ENCODE measurements at places on chromosomes 6 and 20.
A peak's percentile ranks its signal among the peaks of the same experiment; 100 is the strongest.

- no peak for DNase-seq
These were observed 334.3 kb downstream of the ZFAND3 start for GRCh38 chr6:38153798-38154345.

GRCh38 chr20:12763406-12763805, 245.4 kb upstream of the SPTLC3 start:
- no peak for DNase-seq

DNA sequence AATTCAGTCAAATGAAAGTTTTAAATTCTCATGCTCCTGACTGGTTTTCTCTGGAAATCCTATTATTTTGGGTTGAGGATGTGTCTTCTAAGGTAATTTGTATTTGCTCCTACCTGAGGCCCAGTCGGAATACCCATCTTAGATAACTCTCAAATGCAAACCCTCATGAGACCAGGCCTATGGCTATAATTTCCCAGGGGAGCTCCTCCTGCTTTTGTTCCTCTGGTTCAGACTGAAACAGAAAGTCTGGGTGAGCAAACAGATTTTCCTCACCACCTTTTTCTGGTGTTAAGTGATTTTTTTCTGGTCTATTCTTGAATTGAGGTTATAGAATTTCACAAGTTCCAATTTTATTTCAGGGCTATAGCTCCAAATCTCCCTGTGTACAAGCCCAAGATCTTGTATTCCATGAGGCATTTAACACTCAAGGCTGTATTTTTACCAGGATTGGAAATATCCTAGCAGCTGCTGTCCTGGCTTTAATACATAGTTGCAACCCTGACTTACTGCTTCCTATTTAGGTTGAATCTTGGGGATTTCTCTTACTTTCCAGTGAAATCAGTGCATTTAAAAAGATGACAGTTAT, 169.1 kb upstream of the PTCHD4 start:
- DNase-seq = no peak

- no peak for DNase-seq
These were observed 11.0 kb downstream of the ENTPD6 start for GRCh38 chr20:25206548-25206947.

DNA sequence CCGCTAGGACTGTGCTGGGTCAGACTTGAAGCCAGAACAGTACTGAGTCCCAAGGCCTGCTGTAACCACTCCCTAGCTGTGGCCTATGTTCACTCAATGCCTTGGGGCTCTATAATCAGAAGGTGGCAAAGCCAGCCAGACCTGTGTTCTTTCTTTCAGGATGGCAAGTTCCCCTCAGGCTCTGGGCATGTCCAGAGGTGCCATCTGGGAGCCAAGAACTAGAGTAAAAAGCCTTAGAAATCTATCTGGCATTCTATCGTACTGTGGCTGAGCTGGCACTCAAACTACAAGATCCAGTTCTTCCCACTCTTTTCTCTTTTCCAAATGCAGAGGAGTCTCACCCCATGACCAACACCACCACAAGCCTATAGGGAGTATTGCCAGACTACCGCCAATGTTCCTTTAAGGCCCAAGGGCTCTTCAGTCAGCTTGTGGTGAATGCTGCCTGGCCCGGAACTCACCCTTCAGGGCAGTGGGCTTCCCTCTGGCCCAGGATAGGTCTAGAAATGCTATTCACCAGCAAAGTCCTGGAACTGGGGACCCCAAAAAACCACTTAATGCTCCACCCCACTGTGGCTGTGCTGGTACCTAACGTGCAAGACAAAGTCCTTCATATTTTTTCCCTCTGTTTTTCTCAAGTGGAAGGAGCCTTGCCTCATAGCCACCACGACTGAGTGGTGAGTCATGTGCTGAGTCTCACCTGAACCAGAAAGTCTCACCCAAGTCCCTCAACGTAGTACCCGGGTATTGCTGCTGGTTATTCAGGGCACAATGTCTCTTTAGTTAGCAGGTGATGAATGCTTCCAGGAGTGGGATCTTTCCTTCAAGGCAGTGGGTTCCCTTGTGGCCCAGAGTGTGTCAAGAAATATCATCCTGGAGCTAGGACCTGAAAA, 8.6 kb upstream of the SIRPB2 start:
- DNase-seq = no peak

DNA sequence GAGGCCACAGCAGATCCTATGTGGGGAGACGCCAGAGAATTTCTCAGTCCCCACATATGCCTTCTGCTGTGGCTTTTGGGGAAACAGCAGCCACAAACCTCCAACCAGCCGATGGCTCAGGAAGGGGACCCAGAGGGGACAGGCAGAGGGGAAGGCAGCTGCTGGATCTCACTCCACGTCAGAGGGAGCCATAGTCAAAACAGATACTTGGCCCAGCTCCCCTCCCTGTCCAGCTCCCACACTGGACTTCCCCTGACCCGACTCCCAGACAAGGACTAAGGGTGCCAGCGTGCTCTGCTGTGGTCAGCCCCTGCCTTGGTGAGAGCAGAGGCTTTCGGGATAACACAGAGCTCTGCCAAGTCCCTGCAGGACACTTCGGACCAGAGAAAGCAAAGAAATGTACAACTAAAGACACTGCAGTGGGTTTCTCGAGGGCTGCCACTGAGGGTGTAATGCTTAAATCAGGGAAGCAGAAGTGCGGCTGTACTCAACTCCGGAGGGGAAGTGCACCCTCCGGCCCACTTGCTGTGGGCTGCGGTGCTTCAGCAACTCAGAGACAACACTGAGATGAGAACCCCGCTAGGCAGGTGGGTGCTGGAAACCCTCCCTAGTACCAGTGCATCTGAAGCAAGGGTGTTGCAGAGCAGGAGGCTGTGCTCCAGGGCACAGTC, 47.2 kb downstream of the RRBP1 start:
- no peak for DNase-seq

DNA sequence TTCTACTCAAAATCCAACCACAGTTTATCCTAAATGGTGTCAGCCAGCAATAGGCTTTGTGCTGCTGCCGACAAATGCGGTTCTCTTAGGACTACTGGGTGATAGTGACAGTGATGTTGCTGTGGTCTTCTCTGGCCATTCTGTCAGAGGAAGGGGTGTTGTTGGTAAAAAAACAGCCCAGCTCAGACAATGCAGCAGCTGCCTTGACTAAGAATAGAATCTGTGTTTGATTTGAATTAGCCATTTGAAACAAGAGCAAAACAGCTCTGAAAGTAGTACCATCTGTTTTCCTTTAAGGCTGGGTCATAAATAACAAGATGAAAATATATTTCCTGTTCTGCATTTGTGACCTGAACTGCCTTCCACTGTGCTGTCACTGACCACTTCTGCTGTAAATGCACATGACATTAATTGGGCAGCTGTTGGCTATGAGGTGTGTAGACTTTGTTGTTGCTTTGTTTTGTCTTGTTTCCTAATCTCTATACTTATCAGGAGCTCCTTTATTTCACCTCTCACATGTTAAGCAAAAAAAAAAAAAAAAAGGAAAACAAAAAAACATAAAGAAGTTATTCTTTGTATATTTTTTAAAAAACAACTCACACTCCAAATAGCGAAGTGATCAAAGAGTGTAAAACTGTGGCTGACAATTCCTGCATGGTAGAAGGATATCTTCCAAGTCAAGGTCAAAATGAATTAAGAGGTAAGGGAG, 497.8 kb upstream of the ARID1B start:
- DNase-seq = no peak

DNA sequence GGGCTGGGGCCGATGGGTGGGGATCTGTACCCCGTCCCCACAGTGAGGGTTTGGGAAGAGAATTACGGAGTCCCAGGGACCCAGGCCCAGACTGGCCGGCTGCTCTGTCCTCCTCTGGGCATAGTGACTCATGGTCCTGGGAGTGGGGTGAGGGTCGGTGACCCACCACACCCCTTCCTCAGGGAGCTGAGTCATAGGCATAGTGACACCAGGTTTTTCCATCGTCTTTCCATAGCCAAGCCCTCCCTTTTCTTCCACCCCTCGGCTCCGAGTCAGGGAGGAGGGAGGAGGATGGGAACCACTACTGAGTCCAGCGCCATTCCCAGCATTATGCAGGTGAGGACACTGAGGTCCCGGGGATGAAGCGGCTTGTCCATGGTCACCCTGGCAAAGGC, 8.9 kb downstream of the CYP21A2 start:
- no peak for DNase-seq

DNA sequence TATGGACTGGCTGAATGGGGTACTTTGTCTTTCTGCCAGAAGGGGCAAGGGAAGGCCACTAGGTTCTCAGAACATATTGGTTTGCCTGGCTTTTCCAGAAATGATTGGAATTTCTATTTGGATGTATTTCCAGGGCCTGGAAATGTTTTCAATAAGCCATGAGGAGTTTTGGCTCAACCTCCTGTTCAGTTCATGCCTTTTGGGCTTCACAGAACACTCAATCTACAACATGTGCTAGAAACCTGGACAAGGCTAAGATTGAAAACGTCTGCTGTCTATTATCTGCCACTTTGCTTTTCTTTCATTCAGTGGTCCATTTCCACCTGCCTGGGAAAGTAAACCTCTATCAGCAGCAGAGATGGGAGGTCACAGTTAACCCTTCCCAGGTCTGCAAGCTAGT, 793.4 kb downstream of the TENT5A start:
- DNase-seq = no peak

DNA sequence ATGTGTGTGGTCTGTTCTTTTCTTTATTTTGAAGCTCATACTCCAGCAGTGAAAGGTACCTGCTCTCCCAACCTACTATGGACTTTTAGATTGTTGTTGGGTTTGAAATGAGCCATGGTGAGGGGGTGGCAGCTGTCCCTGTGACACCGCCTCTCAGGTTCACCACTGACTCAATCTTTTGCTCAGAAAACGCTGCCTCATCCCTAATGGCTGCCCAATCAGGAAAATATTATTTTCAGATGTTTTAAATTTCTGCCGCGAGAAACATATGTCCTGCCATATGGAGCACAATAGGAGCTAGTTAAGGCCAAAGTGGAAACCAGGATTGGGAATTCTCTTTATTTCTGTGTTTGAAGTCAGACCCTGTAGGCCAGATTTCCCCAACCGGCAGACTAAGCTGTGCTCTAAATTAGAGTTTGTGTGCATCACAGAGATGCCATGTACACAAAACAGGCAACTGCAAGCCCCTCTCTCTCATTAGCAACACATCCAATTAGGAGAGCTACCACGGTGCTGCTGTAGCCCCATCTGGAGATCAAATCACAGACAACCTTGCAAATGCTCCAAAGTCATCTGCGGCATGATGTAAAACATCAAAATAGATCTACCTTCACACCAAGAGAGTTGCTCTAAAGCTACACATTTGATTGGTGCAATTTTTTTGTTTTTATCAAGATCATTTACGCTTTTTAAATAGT, 144.1 kb upstream of the BACH2 start:
- DNase-seq = no peak

GRCh38 chr6:130981409-130981808, 81.6 kb downstream of the EPB41L2 start:
- DNase-seq = peak; percentile 1

DNA sequence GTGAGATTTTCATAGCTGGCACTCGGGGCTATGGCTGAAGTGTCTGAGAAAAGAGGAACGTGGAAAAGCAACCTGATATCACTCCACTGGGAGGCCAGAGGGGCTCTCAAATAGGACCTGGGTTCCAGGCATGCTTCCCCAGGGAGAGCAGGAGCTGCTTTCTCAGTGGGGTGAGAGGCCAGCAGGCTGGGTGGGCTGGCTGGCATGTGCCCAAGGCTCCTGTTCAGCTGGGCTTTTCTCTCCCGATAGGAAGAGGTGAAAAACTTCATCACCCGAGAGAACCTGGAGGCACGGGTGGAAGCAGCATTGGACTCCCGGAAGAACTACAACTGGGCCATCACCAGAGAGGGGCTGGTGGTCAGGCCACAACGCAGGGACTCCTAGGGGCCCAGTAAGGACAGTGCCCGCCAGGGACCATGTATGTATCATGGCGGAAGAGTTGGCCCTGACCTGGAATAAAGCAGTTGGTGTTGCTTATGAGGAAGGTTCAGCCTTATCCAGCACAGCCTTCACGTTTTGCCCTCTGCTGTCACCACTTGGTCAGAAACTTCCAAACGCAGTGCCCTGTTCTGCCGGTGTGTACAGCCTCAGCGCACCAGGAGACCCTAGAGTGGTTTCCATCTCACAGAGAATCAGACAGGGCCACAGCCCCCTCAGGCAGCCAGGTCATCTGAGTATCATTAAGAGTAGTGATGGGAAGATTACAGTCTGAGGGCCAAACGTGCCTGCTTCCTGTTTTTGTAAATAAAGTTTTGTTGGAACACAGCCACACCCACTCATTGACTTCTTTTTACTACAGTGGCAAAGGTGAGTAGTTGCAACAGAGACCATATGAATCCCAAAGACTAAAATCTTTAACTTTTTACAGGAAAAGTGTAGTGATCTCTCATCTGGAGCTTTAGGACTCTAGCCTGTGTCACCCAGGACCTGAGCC, 1.9 kb downstream of the MRPS26 start:
- peak; percentile 10 for DNase-seq

GRCh38 chr6:129753422-129753821, 43.4 kb upstream of the ARHGAP18 start:
- DNase-seq = no peak

DNA sequence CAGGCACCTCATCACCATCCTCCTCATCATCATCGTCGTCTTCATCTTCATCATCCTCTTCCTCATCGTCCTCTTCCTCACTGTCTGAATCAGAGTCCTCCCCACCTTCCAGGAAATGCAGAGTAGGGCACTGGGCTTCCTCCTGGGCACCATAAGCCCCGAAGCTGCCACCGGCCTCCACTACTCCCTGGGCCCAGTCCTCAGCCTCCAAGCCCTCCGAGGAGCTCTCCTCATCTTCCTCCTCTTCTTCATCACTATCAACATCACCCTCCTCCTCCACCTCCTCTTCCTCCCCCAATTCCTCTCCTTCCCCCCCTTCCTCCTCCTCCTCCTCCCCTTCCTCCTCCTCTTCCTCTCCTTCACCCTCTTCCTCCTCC, 1.7 kb downstream of the CENPB start:
- no peak for DNase-seq

GRCh38 chr6:114404339-114404955, 61.6 kb upstream of the HS3ST5 start:
- DNase-seq = no peak

DNA sequence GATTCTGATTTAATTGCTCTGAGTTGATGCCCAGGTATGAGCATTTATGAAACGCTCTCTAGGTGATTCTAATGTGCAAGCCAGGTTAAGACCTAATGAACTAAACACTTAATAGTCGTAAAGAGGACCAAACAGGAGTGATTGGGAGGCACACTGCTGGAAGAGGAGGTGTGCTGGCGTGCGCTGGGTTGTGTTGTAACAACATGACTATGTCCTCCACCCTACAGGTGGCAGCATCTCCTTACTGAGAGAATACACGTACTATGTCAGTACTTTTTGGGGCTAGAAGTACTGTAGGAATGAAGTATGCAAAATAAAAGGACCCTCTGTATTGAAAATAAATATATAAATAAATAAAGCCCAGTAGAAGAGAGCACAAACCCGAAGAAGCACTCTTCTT, 11.9 kb downstream of the C6orf89 start:
- peak; percentile 27 for DNase-seq

Measured in hematopoietic multipotent progenitor cell treated with erythropoietin and hydrocortisone succinate and interleukin-3 and kit ligand, for 8 days (in vitro differentiated cells).